ENCODE measurements at places on chromosomes 2 and 18.
A peak's percentile ranks its signal among the peaks of the same experiment; 100 is the strongest.

GRCh38 chr2:230908595-230909191 lies 16.3 kb downstream of the GPR55 start:
- DNase-seq = no peak

- DNase-seq = no peak
These were observed 171.0 kb downstream of the ANAPC1 start for GRCh38 chr2:111712940-111713515.

GRCh38 chr18:75068682-75069435 lies 140.1 kb downstream of the PTGR3 start:
- DNase-seq = no peak

DNA sequence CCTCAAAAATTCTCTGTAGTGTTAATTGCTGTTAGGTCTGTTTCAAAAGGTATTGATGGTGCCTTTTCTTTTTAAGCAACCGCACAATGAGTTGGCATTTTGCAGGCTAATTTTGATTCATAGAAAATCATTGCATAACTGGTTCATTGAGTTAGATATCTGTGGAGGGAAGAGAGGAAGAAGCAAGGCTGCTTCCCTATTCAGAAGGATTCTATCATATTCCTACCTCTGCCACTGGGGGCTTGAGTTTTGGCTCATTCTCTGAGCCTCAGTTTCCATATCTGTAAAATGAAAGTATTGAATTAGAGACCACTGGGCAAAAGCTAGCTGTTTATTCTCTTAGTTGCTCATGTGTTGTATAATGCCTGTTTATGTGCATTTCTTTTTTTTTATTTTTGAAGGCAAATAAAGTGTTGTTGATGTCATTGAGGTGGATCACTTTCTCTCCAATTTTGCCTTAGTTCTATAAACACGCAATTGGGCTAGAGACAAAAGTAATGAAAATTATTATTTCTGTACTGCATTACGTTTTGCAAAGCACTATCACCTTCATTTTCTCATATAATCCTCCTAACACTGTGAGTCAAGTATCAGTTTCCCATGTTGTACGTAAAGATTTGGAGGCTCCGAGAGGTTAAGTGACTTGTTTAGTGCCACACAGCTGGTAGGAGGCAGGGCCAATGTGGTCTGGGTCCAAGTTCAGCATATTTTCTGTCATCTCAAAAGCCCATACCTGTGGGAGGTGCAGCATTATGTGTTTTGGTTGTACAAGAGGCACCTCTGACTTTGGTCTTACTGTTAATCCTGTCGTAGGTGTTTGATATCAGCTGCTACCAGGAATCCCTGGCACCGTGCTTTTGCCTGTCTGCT lies 5.9 kb downstream of the TRIB2 start:
- DNase-seq = no peak

DNA sequence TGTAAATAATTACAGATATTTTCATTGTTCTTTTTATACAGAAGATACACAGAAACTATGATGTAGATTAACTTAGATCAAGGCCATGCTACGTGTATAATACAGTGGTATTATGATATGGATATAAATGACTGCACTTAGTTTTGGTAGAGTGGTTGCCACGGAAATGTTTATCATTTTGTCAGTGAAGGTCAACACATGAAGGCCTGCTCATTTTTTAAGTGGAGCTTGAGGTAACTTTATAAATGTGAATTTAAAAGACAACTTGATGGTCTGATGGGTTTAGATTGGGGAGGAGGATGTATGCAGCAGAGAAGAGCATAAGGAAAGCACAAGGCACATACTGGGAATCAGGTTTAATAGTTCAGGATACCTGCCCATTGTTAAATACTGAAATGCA lies 14.4 kb upstream of the BBS5 start:
- no peak for DNase-seq

DNA sequence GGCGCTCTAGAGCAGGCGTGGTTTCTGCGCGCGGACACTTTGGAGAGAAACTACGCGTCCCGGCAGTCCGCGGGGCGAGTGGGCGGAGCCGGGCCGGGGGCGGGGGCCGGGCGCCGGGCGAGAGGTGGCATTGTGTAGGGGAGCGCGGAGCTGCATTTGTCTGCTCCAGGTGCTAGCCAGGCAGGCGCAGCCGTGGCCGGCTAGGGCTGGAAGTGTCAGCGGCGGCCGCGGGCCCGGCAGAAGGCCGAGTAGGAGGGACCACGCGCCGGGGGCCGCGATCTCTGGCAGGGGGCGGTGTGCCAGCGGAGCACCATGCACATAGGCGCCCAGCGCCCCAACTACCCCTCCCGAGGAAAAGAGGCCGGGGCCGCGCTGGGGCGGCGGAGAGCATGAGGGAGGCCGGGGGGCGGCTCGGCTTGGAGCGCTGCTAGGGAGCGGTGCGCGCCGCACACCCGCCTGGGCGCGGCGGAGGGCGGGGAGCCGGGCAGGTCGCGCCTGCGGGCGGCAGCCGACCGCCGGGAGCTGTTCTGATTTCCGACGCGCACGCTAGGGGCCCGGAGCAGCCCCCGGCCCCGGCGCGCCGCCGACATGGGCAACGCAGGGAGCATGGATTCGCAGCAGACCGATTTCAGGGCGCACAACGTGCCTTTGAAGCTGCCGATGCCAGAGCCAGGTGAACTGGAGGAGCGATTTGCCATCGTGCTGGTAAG lies at the start of gene FMNL2:
FMNL2 (plus strand) TSS at position 159 of the 710 bp plus-strand sequence.
- DNase-seq = peak; percentile 89

DNA sequence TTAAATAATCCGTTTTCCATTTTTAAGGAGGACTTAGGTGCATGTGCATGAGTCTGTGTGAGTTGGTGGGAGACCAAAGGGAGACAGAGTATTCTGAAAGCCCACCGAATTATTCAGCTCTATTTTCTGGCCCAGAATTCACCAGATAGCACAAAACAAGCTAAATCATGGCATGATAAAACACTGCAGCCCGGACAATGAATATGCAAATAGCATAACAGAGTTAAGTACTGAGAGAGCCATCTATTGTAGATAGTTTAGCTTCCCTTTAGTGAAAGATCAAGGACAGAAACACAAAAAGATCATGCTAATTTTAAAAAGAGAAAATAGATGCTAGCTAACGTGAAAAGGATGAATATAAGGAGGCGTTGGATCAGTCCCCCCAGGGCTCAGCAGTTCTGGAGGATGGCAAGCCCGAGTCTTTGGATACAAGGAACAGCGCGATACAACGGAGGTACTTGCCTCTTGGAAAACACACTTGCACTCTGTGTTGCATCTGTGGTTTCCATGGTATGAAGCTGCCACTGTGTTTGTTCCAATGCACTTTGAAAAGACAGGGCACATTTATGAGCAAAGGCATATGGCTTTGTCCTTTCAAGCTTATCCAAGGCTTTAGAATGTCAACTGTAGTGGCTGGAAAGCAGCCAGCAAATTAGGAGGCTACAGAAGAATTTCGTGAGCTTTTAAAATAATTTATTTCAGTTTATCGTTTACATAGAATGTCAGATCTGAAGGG lies 119.9 kb downstream of the LYPD1 start:
- peak; percentile 7 for DNase-seq

DNA sequence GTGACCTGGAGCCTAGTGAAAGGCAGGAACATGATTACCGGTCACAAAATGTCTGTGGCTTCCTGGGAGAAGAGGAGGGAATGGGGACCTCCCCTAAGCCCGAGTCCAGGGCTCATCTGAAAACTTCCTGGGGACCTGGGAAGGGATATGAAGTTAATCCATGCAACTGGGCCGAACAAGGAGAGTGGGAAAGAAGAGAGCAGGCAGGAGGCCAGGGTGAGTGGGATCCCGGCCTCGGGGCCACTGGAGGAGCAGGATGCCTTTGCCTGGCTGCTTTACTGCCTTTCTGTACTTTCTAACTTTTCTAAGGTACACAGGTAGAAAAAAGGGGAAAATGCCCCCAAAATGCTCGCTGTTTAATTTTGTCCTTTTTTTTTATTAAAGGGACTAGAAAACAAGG lies 43.4 kb upstream of the MAL start:
- DNase-seq = no peak

- no peak for DNase-seq
These were observed 2.6 kb downstream of the GTF3C2 start for GRCh38 chr2:27353762-27354596.

GRCh38 chr18:845152-845819 lies 33.2 kb upstream of the YES1 start:
- no peak for DNase-seq

DNA sequence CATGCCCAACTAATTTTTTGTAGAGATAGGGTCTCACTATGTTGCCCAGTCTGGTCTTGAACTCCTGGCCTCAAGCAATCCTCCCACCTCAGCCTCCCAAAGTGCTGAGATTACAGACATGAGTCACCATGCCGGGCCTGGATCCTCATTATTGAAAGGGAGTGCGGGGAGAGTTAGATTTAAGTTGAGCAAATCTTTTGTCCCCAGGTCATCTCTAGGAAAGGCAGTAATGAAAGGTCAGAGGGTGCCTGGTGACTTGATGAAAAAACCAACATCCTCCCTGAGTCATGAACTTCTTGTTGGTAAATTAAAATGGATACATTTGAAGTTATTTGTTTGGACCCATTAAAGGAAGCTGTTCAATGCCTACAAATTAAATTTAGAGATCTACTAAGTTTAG lies 25.1 kb downstream of the STAT4 start:
- no peak for DNase-seq

DNA sequence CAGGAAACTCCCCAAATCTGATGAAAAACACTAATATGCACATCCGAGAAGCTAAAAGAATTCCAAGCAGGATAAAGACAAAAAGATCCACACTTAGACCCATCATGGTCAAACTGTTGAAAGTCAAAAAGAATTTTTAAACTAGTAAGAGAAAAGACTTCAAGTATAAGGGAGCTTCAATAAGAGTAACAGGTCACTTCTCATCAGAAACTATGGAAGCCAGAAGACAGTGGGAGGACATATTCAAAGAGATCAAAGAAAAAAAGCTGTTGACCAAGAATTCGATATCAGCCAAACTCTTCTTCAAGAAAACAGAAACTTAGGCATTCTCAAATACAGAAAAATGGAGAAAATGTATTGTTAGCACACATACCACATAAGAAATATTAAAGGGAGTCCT lies 50.4 kb downstream of the ZC3H8 start:
- DNase-seq = no peak

DNA sequence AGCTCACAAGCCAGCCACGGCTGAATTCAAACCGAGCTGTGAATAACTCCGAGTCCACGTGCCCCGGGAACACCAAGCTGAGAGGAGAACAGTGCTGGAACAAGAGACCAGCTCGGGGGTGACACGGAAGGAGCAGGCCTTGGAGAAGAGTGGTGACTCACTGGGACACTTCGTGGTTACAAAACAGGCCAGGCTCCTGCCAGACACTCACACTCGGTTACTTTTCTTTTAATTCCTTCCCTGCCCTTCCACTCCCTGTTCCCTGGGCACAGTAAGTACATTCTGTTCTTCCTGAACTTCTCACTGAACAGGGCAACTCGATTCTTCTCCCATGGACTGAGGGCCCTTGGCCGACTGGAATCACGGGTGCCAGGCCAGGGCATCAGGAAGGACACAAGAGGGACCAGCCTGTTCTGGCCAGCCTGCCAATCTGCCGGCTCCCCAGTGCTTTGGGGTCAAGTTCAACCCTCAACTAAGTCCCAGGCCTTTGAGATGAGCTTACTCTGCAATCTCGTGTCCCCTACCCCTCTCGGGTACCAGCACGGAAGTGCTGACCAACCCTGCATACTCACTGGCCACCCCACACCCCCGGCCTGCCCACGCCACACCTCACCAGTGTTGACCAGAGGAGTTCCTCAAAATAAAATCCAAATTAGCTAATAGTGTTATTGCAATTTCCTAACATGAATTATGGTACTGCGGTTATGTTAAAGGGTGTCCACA lies 87.5 kb downstream of the TFCP2L1 start:
- peak; percentile 74 for DNase-seq

DNA sequence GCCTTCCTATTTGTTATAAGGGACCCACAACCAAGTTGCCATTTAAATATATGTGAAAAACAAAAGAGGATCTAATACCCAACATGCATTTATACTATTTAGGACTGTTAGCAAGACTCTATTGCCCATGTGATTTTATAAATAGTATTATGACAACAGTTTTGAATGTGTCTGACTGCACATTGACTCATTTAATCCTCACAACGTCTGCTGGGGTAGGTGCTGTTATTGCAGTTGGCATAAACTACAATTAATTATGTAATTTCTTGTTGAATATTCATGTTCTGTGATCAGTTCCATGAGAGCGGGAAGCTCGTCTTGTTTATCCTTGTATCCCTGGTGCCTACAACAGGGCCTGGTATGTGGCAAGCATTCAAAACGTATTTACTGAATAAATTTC lies 53.7 kb downstream of the SH2D6 start:
- no peak for DNase-seq

DNA sequence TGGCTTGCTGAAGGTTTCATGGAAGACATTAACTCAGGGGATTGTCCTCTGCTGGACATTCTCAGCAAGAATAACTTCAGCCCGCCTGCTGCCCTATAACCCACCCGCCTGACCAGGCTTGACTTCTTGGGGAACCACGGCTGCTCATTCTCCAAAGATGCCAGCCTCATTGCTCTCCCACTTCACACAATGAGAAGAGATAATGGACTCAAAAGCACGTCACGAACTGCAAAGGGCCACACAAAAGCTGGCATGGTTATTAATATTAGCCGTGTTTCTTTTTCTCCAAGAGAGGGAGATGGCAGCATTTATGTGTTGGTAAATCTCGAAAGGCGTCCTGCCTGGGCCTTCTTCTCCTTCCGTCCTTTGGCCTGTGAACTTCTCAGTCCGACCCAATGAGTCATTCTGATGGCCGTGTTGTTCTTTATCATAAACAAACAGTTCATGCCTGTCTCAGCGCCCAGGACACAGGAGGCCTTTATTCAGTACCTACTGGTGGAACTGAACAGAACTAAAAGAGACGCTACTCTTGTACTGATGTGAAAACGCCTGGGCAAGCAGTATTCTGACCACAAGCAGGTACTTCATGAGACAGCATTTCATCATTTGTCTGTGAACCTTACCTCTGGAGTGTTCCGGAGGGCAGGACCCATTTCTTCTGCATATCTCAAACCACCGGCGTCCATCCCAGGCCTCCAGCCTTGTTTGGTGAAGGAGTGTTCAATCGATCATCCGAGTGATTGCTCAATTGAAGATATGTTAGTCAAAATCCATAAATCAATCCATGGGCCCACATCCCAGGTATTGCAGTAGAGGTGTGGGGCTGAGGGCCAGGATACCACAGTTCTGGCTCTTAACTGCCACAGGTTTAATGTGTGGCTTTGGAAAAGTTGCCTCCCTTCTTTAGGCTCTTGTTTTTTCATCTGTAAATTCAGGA lies 25.1 kb upstream of the KLHL29 start:
- no peak for DNase-seq

- DNase-seq = no peak
These were observed 686.8 kb upstream of the DDX18 start for GRCh38 chr2:117127680-117128079.
